ENCODE measurements at places on chromosomes 12 and 14. TPM values are rescaled to one million over a fixed set of nuclear protein-coding genes. Genes with fewer than 3 reads are reported as not detected.

MDGA2 gene
- 1.3 TPM for total RNA-seq

GRCh38 chr14:53979113-53979681 lies 22.6 kb upstream of the BMP4 start:
- no peak for DNase-seq

ABCD4 gene
- total RNA-seq, result 60.5 TPM

PLEKHD1 gene
- total RNA-seq, result 0.48 TPM
